ENCODE measurements at places on chromosomes 1 and 21. TPM values are rescaled to one million over a fixed set of nuclear protein-coding genes. Genes with fewer than 3 reads are reported as not detected.

Gene HIVEP3
- 1.3 TPM for total RNA-seq

Gene CACNA1S
- not detected for total RNA-seq

Gene SETDB1
- 21.0 TPM for total RNA-seq

Gene E2F2
- total RNA-seq = 7.3 TPM

Gene IGSF21
- total RNA-seq = not detected

Gene EXO5
- total RNA-seq = 20.4 TPM

Data from SJSA1 (cell line).